ENCODE measurements at places on chromosomes 13 and 19.

DNA sequence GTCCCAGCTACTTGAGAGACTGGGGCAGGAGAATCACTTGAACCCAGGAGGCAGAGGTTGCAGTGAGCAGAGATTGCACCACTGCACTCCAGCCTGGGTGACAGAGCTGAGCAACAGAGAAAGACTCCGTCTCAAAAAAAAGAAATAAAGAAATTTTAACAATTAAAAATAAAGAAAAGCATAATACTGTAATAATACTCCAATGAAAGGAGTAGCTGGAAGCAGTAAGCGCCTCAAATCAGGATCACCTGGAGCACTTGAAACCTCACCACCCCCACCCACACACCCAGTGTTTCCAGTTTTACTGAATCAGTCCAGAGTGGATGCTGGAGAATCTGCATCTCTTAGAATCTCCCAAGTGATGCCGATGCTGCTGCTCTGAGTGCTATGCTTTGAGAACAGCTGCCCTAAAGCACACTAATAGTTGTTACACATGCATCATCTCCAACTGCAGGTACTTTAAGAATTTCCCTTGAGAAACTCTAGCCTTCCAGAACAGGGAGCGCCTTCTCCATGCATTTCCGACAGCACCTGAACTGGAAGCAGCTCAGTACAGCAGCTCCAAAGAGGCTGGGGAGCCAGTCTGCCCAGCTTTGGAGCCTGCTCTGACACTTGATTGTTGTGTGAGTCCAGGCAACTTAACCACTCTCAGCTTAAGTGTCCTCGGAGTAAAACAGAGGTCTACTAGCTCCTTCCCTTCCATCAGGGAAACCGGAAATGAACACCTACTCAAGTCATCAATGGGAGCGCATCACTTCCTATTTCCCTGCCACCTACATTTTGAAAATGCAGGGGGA, 2.9 kb downstream of the ABCC4 start:
- no peak for DNase-seq

- no peak for DNase-seq
Observed at GRCh38 chr19:1250437-1251260, 2.3 kb downstream of the MIDN start.

DNA sequence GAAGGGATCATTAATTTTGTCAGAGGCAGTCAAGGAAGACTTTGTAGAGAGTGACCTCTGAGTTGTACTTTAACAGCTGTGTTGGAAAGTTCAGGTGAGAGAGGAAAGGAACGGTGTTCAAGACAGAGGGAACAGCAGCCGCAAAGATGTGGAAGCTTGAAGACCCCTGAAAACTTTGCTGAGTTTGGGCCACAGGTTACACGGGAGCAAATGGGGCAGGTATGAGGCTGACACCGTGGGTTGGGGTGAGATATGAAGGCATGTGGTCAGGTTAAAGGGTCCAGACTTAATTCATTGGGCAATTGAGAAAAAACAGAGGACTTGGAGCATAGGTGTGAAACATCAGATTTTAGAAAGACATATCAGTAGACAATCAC, 72.0 kb upstream of the SERP2 start:
- no peak for DNase-seq

DNA sequence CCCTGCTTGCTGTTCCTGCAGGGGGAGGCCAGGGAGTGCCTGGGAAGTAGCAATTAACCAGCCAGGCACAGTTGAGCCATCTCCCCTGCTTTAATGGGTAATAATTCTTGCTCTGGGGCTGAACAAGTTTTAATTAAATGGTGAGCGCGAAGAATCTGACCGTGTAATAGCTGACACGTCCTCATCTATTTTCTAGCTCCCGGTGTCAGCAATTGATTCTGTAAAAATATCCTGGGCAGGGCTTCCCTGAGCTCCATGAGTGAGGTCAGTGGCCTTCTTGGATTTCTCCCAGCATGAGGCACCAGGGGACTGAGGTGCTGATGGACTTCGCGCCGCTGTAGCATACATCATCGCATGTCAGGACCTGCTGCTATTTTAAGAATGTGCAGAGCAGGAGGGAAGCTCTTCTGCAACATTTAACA, 26.9 kb downstream of the SIPA1L3 start:
- no peak for DNase-seq

DNA sequence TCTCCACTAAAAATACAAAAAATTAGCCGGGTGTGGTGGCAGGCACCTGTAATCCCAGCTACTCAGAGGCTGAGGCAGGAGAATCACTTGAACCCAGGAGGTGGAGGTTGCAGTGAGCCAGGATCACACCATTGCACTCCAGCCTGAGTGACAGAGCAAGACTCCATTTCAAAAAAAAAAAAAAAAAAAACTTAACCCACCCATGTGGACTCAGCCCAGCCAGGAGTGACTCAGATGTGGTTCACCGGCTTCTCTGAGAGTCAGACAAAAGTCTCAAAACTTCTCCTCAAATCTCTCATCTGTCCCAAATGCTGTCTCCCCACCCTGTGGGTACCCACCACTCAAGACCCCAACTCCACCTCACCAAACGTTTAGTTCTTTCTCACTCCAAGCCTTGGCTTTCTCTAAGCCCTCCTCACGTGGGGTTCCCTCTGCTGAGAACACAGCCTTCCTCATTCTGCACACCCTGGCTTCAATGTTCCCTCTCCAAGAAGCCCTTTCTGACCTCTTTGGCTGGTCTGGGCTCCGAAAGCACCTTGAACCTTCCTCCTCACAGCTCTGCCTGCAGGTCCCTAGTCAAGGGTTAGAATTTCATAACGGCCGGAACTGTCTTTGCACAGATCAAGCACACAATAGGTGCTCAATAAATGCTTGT, 11.1 kb upstream of the RAB3A start:
- no peak for DNase-seq

GRCh38 chr13:79196366-79196765, 209.7 kb downstream of the RBM26 start:
- no peak for DNase-seq

- DNase-seq, result peak; percentile 13
Observed at GRCh38 chr13:99265821-99266426, 7.7 kb upstream of the GPR18 start.

- no peak for DNase-seq
Observed at GRCh38 chr13:79825959-79826358, 345.0 kb downstream of the NDFIP2 start.

GRCh38 chr13:74912898-74913297, 569.1 kb downstream of the TBC1D4 start:
- no peak for DNase-seq

- no peak for DNase-seq
Observed at GRCh38 chr19:10766671-10767201, 48.9 kb downstream of the DNM2 start.

GRCh38 chr13:30874561-30874960, 31.5 kb upstream of the MEDAG start:
- DNase-seq, result no peak
